ENCODE measurements at places on chromosomes 2 and 18. TPM values are rescaled to one million over a fixed set of nuclear protein-coding genes. Genes with fewer than 3 reads are reported as not detected.

COL4A4 gene
- total RNA-seq, result 0.92 TPM

PJVK gene
- 4.0 TPM for total RNA-seq

REG1B gene
- not detected for total RNA-seq

LIMS4 gene
- 0.55 TPM for total RNA-seq

ALPP gene
- 0.20 TPM for total RNA-seq

HRH4 gene
- total RNA-seq, result not detected

ATIC gene
- 284 TPM for total RNA-seq

DES gene
- 3.0 TPM for total RNA-seq

INPP1 gene
- total RNA-seq, result 3.0 TPM

CFAP210 gene
- total RNA-seq, result 0.33 TPM

GORASP2 gene
- total RNA-seq, result 97.7 TPM

MPP4 gene
- total RNA-seq, result not detected

SKA1 gene
- 20.6 TPM for total RNA-seq

CENPA gene
- 21.4 TPM for total RNA-seq

ARMC9 gene
- total RNA-seq, result 33.8 TPM

SH3BP4 gene
- total RNA-seq, result 93.8 TPM

TMEM131 gene
- 20.9 TPM for total RNA-seq

FER1L5 gene
- total RNA-seq, result 1.2 TPM

RGPD6 gene
- total RNA-seq, result 18.0 TPM

RNF144A gene
- 9.8 TPM for total RNA-seq

DSC2 gene
- total RNA-seq, result 24.9 TPM

CCDC150 gene
- total RNA-seq, result 22.1 TPM

EPG5 gene
- total RNA-seq, result 15.7 TPM

ALKAL2 gene
- total RNA-seq, result 0.48 TPM

ADAM23 gene
- total RNA-seq, result 24.2 TPM

NCKAP1 gene
- total RNA-seq, result 112 TPM

LHCGR gene
- 0.44 TPM for total RNA-seq

ALPI gene
- total RNA-seq, result not detected

ZEB2 gene
- total RNA-seq, result 1.2 TPM

APOB gene
- 0.26 TPM for total RNA-seq

PTH2R gene
- total RNA-seq, result 0.20 TPM

SCYGR4 gene
- total RNA-seq, result not detected
